ENCODE measurements at places on chromosomes 5 and 9. TPM values are rescaled to one million over a fixed set of nuclear protein-coding genes. Genes with fewer than 3 reads are reported as not detected.

Gene C5orf58
- 40.9 TPM for total RNA-seq

GRCh38 chr9:124658165-124659017 is 112.7 kb downstream of the NR6A1 start:
- no peaks in the 10 kb centered on the region for H3K27me3 ChIP-seq
- peak; percentile 65 for DNase-seq
- no peaks in the 10 kb centered on the region for H3K4me1 ChIP-seq
- H3K4me3 ChIP-seq = peak overlapping the region; percentile 21
- H3K36me3 ChIP-seq = no peaks in the 10 kb centered on the region

GRCh38 chr9:94250456-94250855 is 8.6 kb upstream of the ZNF169 start:
- no peak for DNase-seq
- no peaks in the 10 kb centered on the region for H3K27me3 ChIP-seq
- H3K4me3 ChIP-seq = no peak overlapping the region
- H3K27ac ChIP-seq = no peak overlapping the region
- H3K36me3 ChIP-seq = no peaks in the 10 kb centered on the region

DNA sequence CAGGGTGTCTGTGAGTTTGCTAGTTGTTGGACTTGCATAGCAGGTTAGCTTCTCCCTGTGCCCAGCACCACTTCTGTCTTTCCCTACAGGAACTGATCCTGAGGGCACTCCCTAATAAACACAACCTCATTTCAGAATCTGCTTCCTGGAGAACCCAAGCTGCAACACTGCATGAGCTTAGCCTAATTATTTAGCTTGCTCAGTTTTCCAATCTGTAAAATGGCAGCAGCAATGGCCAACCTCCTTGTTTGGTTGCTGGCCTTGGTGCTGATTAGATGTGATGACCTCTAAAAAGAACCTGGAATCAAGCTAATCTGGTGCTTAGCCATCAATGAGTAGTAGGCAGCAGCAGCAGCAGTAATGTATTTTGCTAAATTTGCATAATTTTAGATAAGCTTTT is 133.9 kb downstream of the ADCY2 start:
- no peaks in the 10 kb centered on the region for H3K27me3 ChIP-seq
- DNase-seq = no peak
- H3K36me3 ChIP-seq = no peaks in the 10 kb centered on the region
- H3K27ac ChIP-seq = no peak overlapping the region
- no peak overlapping the region for H3K4me3 ChIP-seq

GRCh38 chr9:109640580-109641371 is 139.2 kb upstream of the PALM2AKAP2 start:
- no peaks in the 10 kb centered on the region for H3K36me3 ChIP-seq
- H3K4me3 ChIP-seq = peak overlapping the region; percentile 9
- no peaks in the 10 kb centered on the region for H3K27me3 ChIP-seq
- peak; percentile 41 for DNase-seq

- no peak overlapping the region for H3K4me3 ChIP-seq
- H3K4me1 ChIP-seq = no peaks in the 10 kb centered on the region
- no peaks in the 10 kb centered on the region for H3K27me3 ChIP-seq
Measured at GRCh38 chr5:42593591-42593990, 163.0 kb upstream of the CCDC152 start.
